ENCODE measurements at places on chromosomes 11 and 22.
A peak's percentile ranks its signal among the peaks of the same experiment; 100 is the strongest.

DNA sequence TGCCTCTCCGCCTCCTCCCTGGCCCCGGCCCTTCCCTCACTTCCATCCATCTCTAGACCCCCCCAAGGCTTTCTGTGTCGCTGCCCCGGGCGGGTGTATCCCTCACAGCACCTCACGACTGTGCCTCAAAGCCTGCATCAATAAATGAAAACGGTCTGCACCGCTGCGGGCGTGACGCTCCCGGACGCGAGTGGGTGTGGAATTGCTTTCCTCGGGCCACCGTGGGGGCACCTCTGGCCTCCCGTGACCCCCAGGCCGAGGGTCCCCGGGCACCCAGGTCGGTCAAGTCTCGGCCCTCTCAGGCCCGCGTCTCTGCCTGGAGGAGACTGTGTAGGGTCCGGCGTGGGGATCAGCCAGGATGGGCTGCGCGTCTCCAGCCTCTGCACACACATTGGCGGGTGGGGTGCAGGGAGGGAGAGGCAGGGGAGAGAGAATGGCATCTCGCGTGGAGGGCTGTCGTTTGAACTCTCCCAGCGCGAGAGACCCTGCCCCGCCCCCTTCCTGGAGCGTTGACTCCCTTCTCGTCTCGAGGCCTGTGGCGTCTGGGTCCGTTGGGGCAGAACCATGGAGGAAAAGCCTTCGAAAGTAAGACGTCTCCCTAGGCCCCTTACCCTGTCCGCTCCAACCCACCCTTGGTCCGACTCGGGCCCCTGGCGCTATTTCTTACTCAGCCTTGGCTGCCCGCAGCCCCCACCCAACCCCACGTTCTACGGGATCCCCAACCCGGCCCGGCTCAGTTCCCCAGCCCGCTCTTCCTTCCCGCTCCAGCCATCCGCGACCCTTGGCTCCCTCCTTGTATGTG is at the start of gene CATSPERZ:
Gene CATSPERZ (plus strand): TSS at position 512 of the 802 bp plus-strand sequence. CDS start 53 bp downstream, at position 565.
- DNase-seq: no peak

DNA sequence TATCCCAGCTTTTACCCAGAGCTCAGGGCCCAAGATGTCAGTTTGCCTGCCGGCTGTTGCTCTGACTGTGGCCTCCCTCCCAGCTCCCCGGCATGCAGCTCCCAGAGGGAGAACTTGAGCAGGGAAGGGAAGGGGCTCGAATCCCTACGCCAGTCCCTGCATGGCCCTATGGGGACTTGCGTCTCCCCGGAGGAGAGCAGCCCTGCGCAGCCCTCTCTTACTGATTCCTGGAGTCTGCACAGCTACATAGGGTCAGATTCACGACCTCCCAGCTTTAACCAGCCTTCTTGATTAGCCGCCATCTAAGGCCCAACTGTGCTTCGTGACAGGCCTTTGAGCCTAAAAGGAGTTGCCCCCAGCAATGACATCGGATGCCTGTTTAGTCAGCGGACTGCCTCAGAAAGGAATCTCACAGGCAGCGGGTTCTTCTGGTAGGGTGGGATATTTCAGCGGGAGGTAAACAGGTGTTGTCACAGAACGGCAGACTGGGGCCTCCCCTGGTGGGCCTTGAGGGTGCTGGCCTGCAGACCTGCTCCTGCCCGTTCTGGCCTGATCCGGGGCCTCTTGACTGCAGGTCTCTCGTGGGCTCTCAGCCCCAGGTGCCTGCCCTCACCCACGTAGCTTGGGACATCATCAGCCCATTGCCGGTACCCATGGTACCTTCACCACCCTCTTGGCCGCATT is 43.8 kb upstream of the KCNQ1OT1 start:
- no peak for DNase-seq

GRCh38 chr11:124551189-124551588 is 7.7 kb upstream of the OR8B12 start:
- no peak for DNase-seq

GRCh38 chr11:79937676-79938334 is 497.0 kb upstream of the TENM4 start:
- no peak for DNase-seq

GRCh38 chr11:34466802-34467488 is 28.2 kb downstream of the CAT start:
- no peak for DNase-seq

- no peak for DNase-seq
Measured at GRCh38 chr11:66912911-66913310, 45.3 kb downstream of the PC start.

- no peak for DNase-seq
Measured at GRCh38 chr11:69443968-69444364, 37.5 kb upstream of the LINC01488 start.

DNA sequence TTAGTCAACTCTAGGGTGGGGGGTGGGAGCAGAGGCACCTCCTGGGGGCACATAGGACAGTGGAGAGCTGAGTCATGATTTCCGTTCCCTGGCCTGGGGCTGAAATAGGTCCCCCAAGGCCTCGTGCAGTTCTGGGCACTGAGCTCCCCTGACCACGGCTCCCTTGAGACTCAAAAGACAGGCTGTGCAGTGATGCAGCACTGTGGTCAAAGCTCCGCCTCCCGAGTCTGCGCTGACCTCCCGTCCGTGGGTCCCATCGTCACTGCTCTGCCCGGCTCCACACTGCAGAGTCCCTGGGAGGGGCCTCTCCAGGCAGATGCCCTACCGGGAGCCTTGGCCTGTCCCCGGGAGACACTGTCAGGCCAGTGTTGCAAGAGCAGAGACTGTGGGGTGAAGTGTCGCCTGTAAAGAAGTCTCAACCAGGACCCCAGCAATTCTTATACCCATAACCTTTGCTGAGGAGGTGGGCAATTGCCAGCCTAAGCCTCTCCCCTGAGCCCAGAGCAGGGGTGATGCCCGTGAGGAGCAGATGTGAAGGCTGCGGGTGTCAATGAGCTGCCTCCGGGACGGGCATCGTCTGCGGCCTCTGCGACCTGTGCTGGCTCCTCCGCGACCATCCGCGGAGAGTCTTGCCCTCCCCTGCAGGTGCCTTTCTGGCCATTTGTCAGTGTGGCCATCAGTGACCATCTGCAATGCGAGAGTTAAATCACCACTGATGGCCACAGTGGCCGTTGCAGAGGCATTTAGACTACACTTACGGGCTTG is 877.3 kb downstream of the BRD1 start:
- DNase-seq: peak; percentile 8

- no peak for DNase-seq
Measured at GRCh38 chr11:129973809-129974208, 28.8 kb downstream of the PRDM10 start.

GRCh38 chr11:27718346-27718862 is 18.1 kb upstream of the BDNF start:
- no peak for DNase-seq

DNA sequence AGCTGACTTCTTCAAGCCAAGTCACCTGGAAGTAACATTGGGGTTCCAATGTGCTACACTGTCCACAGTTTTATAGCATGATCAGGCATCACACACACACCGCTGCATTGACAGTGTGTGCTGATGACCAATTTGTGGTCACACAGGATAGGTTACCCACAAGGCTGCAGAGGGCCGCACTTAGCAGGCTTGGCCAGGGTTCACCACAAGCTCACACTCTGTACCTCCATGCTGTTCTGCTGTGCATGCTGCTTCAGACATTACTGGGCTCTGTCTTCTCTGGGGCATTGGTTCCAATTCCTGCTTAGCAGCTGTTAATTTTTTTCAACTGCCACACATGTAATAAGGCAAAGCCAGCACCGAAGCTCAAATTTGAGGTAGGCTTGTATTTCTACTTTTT is 11.0 kb upstream of the NRIP3 start:
- no peak for DNase-seq

- no peak for DNase-seq
Measured at GRCh38 chr11:92929246-92929645, 40.2 kb upstream of the MTNR1B start.

DNA sequence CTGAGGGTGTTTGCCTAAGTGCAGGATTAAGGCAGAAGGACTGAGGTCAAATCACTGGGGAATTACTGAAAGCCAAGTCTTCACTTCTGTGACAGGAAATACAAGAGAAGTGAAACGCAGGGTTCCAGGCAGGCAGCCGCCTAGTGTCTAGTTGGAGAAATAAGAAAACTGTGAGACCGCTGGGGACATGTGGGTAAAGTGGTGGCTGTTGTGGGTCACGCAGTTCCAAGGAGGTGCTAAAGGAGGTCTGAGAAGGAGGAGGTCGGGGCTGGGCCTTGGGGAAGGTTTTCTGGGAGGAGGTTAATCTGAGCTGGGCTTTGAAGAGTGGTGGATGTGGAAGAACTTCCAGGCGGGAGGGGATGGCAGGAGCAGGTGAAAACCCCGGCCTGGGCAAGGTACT is 11.2 kb downstream of the MCM5 start:
- DNase-seq: no peak

- no peak for DNase-seq
Measured at GRCh38 chr11:47711816-47712215, 3.4 kb downstream of the AGBL2 start.

- DNase-seq: no peak
Measured at GRCh38 chr22:43554259-43554636, 142.4 kb downstream of the MPPED1 start.

DNA sequence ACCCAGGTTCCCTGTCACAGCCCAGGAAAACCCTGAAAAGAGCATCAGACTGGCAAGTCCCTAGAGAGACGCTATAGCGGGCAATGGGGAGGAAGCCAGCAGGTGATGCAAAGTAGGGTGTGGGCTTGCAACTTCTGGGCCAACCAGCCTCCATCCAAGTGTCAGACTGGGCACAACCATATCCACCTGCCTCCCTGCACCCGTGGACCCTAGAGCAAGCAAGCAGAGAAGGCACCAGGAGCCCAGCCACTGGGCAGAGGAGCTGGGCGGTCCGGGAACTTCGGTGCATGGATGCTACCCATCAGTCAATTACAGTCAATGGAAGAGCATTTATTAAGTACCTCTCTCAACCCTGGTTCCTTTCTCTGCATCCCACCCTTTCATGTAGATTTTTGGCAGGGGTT is 2.8 kb downstream of the NECTIN1 start:
- no peak for DNase-seq

GRCh38 chr22:50009765-50010675 is 2.5 kb downstream of the IL17REL start:
- no peak for DNase-seq

GRCh38 chr22:43529934-43530333 is 118.1 kb downstream of the MPPED1 start:
- DNase-seq: no peak

- DNase-seq: no peak
Measured at GRCh38 chr11:18203723-18204122, 31.1 kb downstream of the MRGPRX4 start.

- DNase-seq: peak; percentile 75
Measured at GRCh38 chr11:8709002-8709672, 26.5 kb downstream of the RPL27A start.

GRCh38 chr11:1858154-1858553 is 5.3 kb downstream of the LSP1 start:
- DNase-seq: no peak

GRCh38 chr22:32623943-32624342 is 149.3 kb downstream of the FBXO7 start:
- peak; percentile 62 for DNase-seq

DNA sequence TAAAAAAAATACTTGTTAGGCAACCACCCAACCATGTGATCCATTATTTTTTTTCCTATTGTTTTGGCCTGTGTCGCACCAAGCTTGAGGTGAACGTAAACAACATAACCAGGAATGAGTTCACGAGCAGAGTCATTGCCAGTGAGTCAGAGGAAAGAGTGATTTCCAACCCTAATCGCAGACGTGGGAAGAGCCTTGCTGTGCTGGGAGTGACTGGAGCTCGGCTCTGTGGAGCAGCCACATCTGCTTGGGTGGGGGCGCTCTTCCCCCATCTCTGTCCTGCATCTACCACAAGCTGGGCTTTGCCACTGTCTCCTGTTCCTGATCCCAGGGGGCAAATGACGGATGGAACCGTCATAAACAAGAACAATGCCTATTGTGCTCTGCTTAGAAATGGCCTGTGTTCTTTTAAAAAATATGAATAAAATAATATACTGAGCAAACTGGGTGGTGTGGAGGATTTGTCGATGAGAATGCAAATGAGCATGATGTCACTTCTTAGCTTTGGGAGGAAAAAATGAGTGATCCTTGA is 210.0 kb downstream of the KIRREL3 start:
- no peak for DNase-seq

DNA sequence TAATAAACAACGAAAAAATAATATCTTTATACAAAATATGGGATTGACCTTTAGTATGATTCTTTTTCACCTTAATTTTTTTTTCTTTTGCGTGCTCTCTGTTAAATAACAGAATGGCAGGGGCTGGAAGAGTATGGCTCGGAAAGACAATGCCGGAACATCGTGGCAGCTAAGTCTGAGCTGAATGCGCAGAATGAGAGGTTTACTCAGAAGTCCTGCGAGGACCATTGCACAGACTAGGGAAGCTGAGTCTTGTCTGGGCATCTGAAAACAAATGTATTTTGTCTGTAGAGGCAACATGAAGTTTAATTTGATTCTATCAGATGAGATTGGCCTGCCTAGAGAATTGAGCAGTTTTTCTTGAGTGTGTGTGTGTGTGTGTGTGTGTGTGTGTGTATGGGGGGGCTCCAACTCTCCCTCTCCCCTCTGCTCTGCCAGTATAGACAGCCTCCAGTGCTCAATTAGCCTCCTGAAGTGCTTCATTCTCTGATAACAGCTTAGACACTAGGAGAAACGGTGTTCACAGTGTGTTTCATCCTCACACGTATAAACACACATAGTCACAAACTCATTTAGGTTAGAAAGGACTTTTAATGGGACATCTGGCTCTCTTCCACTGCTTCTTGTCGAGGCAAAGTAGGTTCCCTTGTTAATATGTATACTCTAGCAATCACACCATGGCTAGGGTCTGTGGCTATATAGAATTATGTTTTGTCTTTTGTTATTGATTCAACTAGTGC is 244.3 kb upstream of the SORL1-AS1 start:
- no peak for DNase-seq

DNA sequence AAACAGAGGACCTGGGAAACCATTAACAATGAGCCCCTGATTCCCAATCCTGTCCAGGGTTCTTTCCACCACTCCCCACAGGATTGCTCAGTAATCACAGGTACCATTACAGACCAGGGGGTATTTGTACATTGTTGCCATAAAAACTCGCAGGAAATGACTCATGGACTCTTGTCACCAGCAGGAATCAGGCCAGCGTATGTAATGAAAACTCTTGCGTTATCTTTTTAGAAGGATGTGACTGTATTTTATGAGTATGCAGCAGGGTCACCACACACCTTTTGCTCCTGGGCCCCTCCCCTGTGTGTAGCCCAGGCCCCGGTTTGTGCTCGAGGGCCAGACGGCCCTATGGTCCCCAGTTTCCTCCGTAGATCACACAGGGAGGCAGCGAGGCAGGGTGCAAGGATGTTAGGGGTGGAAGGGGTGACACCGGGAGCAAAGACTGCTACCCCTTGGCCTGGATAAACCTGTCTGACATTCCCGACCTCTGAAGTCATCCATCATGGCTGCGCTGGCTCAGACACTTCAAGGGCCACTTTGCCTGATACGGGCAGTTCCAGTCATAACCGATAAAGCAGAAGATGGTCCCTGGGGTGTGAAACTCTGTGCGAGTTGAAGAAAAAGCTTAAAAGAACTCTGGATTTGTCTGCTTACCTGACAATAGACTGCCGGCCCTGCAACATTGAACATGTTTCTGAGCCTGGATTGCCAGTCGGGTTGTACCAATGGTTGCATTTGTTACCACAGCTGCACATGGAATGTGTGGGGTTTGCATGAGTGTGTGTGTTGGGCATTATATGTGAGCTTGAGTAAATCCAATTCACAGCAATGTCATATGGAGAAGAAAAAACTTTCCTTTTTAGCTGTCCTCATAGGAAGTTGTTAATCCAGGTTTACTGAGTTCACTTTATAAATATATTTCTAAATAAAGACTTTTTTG is 56.9 kb downstream of the MICAL2 start:
- DNase-seq: no peak

GRCh38 chr11:44548032-44548695 is 17.3 kb upstream of the CD82 start:
- DNase-seq: no peak
